ENCODE measurements at places on chromosomes 5 and 9. TPM values are rescaled to one million over a fixed set of nuclear protein-coding genes. Genes with fewer than 3 reads are reported as not detected.
A peak's percentile ranks its signal among the peaks of the same experiment; 100 is the strongest.

GRCh38 chr5:112342389-112342788, 76.7 kb downstream of the EPB41L4A start:
- no peak for DNase-seq

GRCh38 chr9:74875656-74876055, 12.1 kb downstream of the TRPM6 start:
- DNase-seq = no peak

- DNase-seq = peak; percentile 20
These were observed 23.9 kb downstream of the SLC46A2 start for GRCh38 chr9:112866662-112867274.

- peak; percentile 50 for DNase-seq
These were observed 18.4 kb downstream of the TENT4A start for GRCh38 chr5:6731465-6732237.

DNA sequence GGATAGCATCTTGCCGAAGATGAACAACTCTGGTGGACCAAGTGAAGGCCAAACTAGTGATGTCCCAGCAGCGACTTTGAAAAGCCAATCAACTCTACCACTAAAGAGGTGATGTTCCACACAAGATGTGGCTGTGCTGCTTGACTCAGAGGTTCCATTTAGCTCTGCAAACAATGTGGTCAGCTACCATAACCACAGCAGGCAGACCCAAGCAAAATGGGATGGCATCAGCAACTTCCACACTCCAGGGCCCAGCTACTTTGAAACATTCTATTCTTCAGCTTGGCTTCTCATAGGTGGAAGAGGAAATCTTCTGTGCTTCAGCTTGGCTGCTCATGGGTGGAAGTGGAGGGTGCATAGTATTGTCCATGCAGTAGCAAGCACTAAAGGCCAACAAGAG, 70.5 kb downstream of the IRX2 start:
- no peak for DNase-seq

DNA sequence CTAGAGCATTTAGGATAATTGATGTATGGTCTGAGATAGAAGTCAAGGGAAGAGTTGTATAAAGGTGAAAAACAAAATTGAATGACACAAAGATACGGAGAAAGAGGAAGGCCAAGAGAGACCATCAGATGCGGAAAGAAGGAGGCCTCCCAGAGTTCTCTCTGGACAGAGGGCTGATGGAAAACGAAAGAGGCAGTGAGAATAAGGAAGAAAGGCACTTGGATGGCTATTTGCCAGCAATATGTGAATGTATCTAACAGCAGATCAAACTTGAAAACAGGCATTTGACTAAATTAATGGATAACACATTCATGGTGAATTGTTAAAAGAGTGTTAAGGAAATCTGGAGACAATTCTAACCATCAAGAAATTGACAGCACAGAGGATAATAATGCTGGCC, 2.4 kb upstream of the DOCK8 start:
- DNase-seq = no peak

The ADCY2 gene
- total RNA-seq = not detected

The IRX2 gene
- 38.1 TPM for total RNA-seq

The BARHL1 gene
- total RNA-seq = not detected

The FYB1 gene
- under 0.01 TPM for total RNA-seq

The FOXD4L4 gene
- total RNA-seq = not detected

The QRFP gene
- total RNA-seq = not detected

The FOXB2 gene
- not detected for total RNA-seq

The DRD1 gene
- not detected for total RNA-seq

All from GM23248 (cell line).